ENCODE measurements at places on chromosomes 4 and X.
A peak's percentile ranks its signal among the peaks of the same experiment; 100 is the strongest.

GRCh38 chrX:7068939-7069367 is 78.6 kb upstream of the STS start:
- peak overlapping the region; percentile 94 for H3K27ac ChIP-seq
- peaks cover 47% of the 10 kb centered on the region for H3K36me3 ChIP-seq
- H3K4me3 ChIP-seq: peak overlapping the region; percentile 1
- DNase-seq: peak; percentile 59
- H3K27me3 ChIP-seq: no peaks in the 10 kb centered on the region
- H3K4me1 ChIP-seq: peaks cover 77% of the 10 kb centered on the region

GRCh38 chr4:4323705-4324534 is 33.9 kb downstream of the ZBTB49 start:
- DNase-seq: no peak
- no peak overlapping the region for H3K27ac ChIP-seq
- peaks cover 30% of the 10 kb centered on the region for H3K36me3 ChIP-seq
- no peak overlapping the region for H3K4me3 ChIP-seq

GRCh38 chrX:72107320-72107719 is 24.4 kb downstream of the RTL5 start:
- H3K27ac ChIP-seq: no peak overlapping the region
- no peaks in the 10 kb centered on the region for H3K4me1 ChIP-seq
- H3K4me3 ChIP-seq: no peak overlapping the region
- H3K36me3 ChIP-seq: no peaks in the 10 kb centered on the region
- no peaks in the 10 kb centered on the region for H3K27me3 ChIP-seq
- no peak for DNase-seq

GRCh38 chr4:137124278-137124932 is 407.9 kb downstream of the PCDH18 start:
- no peak for DNase-seq
- no peak overlapping the region for H3K27ac ChIP-seq
- H3K4me3 ChIP-seq: no peak overlapping the region
- H3K36me3 ChIP-seq: no peaks in the 10 kb centered on the region
- no peaks in the 10 kb centered on the region for H3K4me1 ChIP-seq
- no peaks in the 10 kb centered on the region for H3K27me3 ChIP-seq

DNA sequence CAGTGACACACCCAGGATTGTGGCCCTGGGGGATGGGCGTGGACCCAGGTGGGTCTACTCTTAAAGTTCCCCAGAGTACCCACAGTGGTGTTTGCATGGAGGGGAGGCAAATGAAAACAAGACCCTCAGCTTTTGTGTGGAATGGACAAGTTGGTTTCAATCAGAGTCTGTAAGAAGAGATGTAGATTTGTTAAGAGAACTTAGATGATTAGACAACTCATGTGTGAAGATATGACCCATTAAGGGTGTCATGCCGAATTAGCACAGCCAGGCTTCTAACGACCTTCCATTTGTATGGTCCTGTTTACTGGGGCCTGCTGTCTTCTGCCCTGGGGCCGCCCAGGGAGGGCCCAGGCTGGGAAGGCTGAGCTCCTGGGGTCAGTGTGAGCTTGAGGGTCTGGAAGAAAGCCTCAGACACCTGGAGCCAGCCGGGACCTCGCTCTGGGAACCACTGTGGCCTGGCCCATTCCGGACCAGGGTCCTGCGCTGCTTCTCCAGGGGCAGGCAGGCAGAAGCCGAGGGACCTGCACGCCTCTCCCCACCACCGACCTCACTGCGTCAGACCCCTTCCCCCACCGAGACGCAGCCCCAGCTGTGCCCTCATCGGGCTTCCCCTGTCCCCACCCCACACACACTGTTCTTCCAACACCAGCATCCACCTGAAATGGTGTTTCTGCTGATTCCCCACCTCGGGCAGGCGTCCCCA is 20.4 kb downstream of the UVSSA start:
- no peak overlapping the region for H3K4me3 ChIP-seq
- peaks cover 4% of the 10 kb centered on the region for H3K4me1 ChIP-seq
- peaks cover 3% of the 10 kb centered on the region for H3K36me3 ChIP-seq
- H3K27ac ChIP-seq: no peak overlapping the region
- no peak for DNase-seq

DNA sequence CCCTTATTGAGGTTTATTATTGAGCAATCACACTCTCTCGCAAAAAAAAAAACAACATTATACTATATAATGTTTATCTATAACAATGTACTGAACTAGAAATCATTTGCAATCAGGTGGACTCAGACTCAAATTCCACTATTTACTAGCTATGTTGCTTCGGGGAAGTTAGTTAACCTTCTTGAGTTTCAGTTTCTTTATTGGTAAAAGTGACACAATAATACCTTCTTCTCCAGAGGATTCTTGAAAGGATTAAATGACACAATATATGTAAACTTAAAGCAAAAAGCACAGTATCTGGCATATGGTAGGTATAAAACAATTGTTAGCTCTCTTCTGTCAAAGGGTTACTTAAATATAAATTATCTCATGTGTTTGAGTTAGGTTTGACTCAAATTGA is 31.5 kb upstream of the HDAC8 start:
- H3K4me1 ChIP-seq: no peaks in the 10 kb centered on the region
- H3K27ac ChIP-seq: no peak overlapping the region
- no peaks in the 10 kb centered on the region for H3K27me3 ChIP-seq

DNA sequence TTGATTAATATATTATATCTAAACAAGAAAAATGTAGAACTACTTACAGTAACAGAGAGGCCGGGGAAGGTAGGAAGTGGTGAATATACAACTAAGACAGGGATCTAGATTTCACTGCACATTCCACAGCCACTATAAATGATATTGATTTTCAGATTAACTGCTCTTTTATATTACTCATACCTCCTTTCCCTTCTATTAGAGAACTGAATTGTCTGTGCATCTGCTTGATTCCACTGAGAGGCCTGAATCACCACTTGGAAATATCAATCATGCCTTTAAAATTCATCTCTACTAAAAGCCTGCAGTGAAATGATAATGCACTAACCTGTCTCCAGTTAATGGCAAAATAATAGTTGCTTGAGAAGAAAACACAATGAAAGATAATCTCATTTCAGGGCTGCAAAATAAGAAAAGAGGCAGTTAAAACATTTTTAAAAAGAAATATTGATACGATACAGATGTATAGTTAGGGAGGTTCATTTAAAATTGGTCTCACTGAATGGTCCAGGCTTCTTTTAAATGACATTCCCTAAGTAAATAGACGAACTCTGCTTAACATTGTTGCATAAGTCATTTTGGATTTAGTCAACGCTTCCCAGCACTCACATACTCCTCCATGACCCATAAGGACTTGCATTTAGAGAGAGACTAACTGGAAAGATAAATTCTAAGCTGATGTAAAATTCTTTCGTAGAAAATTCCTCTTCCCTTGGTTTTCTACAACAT is 3.8 kb downstream of the ANTXR2 start:
- no peaks in the 10 kb centered on the region for H3K36me3 ChIP-seq
- H3K27me3 ChIP-seq: no peaks in the 10 kb centered on the region
- peaks cover 18% of the 10 kb centered on the region for H3K4me1 ChIP-seq
- DNase-seq: no peak
